Activated CD8-positive, alpha-beta memory T cell treated with anti-CD3 and anti-CD28 coated beads for 1 hour (primary cell): ENCODE measurements at places on chromosomes 5 and 9.

DNA sequence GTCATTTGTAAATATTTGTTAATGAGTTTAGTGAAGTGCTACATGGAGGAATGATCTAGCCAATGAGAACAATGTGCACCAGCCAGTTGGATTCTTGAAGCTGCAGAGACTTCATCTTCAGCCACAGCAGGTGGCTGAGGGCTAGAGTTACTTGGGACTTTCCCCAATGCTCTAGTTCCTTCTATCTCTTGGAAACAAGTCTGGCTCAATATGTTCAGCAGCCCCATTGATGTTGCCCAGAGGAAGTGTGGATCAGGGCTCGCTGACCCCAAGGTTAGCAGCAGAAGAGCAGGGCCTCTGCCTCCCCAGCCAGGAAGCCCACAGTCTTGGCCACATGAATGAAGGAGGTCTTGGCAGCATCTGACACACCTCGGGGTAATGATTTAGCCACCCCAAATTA lies 117.5 kb downstream of the SLC1A3 start:
- DNase-seq, result no peak

DNA sequence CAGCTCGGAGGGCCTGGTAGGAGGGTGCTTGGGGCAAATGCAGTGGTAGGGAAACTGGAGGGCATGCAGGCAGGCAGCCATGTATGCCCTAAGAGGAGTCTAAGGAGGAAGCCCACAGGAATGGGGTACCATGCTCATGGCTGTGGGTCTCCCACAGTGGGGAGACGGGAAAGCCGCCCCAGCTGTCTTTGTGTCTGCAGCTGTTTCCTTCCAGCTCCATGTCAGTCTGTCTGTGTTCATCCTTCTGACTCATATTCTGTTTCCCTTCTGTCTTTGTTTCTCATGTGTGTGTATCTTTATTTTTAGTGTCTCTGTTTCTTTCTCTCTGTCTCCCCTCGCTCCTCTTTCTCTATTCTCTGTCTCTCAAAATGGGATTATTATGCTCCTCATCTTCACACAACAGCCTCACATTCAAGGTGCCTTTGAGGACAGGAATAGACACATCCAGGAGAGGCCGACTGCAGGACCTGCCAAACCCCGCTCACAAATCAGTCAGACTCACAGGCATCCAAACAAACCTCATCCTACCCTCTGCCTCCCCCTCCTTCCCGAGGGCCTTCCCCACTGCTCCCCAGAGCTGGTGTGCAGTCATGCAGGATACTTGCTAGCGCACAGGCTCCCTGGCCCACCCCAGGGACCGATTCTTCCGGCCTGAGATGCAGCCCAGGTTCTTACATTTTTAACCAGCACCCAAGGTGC lies 68.4 kb upstream of the RARS1 start:
- DNase-seq, result no peak

DNA sequence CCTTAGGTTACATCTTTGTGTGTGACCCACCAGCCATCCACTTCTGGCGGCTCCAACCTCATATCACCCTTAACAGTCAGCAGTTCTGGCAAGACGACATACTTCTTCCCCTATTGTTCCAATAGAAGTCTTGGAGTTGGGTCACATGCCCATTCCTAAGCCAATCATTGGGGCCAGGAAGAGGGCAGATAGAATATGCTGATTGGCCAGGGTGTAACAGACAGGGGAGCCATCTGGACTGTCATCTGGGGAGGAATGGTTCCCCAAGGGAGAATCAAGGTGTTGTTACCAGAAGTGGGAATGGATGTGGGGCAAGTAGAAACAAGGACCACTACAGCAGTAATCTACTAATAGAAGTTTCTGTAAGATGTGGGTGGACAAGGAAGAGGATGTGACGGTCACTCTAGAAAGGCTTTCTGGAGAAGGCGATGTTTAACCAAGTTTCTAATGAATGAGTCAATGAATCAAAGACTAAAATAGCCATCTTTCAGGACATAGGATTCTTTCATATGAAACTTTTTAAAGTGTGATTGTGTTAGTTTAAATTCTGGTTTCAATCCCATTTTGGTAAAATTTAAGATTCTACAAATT lies 200.4 kb downstream of the ARHGAP26 start:
- DNase-seq, result no peak

DNA sequence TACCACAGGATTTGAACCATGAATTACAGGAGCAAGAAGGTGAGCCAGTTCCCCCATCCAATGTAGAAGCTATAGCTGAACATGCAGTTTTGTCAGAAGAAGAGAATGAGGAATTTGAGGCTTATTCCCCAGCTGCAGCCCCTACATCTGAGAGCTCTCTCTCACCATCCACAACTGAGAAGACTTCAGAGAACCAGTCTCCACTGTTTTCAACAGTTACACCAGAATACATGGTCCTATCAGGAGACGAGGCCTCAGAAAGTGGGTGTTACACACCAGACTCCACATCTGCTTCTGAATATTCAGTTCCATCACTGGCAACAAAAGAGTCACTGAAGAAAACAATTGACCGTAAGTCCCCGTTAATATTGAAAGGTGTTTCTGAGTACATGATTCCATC lies 40.9 kb downstream of the CMYA5 start:
- DNase-seq, result no peak
